T-cell (primary cell): ENCODE measurements at places on chromosomes 1 and 21.

- DNase-seq = no peak
Measured at GRCh38 chr1:92538413-92539061, 51.8 kb upstream of the GFI1 start.

GRCh38 chr1:49163031-49163430 is 386.3 kb upstream of the BEND5 start:
- DNase-seq = no peak

DNA sequence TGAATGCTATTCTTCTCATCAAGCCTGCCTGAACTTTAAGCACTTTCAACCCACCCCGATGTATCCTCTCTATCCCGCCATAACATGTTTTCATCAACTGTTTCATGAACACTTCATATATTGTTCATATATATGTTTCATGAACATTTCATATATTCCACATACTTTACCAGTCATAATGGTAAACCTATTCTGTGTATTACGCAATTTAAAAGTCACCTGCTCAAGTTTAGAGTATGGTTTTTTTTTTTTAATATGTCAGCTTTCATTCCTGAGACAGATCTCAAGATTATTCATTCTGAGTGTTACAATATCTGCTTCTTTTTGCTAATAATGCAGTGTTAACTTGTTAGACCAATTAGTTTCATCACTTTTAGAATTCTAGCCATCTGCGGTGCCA is 140.7 kb downstream of the SIPA1L2 start:
- DNase-seq = no peak

DNA sequence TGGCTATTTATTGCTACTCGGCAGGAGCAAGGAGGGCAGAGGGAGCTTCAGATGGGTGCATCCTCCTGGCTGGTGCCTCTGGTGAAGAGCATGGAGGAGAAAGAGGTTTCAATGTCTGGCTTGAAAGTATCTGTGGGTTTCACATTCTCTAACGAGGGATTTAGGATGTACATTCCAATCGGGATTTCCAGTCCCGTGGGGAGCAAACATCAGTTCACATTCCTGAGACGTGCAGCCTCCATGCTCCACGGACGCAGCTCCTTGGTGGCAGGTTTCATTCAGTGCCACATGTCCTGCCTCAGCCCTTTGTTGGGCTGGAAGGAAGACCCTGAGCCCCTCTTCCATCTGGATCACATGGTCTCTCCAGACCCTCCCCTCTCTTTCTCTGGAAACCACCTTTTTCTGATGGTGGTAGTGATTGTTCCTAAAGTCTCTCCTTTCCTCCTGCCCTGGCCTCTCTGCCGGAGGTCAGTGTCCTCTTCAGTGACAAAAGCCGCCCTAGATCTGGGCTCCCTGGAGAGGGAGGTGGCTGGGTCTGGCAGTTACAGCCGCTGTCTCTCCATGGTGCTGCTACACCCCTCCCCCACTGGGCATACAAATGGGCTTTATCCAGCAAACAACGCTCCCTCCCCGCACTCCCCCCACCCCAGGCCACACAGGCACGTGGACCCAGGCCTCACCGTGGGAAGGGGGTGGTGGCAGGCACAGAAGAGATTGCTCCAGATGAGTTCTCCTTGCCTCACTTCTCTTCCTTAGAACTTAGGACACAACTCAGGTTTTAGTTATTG is 826 bp upstream of the CA14 start:
- no peak for DNase-seq

DNA sequence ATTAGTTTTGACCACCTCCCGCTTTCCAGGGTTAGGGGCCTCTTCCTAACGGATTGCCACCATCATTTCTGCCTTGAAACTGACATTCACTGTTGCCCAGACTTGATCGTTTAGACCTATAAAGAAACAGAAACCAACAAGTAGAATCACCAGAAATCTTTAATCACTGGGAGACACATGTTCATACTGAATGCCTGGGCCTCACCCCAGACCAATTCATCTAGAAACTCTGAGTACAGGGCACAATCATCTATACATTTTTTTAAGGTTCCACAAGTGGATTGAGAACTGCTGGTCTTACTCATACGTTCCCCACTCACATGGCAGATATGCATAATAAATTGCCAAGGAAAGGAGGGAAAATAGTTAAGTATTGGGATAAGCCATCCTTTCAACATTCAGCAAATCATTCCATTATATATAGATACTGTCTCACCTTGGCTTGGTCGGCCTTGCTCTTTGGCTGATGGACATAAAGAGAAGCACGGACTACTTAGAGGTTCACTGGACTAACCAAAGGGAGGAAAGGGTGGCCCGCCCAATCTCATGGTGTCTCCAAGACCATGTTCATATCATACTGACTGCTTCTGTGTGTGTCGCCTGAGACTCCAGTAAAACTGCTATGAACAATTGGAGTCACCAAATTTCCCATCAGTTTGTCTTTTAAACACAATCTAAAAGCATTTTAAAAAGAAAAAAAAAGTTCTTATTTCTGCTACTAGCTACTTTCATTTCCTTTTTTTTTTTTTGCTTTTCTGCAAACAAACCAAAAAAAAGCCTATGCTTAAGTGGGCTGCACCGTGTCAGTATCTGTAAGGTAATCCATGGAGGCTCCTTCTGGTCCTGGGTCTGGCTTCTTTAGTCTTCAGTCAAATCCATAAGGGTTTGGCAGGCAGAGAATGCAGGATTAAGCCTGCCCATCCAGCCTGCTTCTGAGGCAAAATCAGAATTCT is 9.4 kb upstream of the TARBP1 start:
- DNase-seq = no peak

- no peak for DNase-seq
Measured at GRCh38 chr1:154756793-154757548, 113.1 kb downstream of the KCNN3 start.

DNA sequence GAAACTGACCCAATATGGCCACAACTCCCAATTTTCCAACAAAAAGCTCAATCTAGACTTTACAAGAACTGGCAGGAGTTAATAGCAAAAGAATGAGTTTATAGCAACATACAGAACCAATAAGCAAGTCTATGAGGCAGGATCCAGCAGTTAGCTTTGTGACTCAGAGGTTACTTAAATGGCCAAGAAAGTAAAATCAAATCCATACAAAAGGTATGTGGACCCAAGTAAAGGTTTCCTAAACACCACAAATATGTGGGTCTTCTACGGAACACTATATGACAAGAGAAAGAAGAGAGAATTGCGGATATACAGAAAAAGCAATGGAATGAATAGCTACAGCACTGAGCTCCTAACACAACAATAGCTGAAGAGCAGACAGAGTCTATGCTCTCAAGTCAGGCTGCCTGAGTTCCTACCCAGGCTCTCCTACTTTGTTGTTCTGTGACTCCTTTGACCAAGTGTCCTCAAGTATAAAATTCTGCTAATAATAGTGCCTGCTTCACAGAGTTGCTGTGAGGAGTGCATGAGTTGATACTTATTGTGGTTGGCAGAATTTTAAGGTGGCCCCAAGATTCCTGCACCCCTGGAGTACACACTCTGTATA is 204.3 kb downstream of the SMYD3 start:
- DNase-seq = no peak

DNA sequence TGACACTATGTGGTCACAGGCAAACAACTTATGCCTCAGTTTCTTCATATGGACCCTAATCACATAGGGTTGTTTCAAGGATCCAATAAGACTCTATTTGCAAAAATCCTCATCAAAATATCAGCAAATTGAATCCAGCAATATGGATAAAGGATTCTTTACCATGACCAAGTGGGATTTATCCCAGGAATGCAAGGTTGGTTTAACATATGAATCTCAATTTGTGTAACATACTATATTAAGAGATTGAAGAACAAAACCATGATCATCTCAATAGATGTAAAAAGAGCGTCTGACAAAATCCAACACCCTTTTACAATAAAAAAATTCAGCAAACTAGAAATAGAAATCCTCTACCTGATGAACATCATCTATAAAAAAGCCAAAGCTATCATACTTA is 23.9 kb downstream of the ARHGEF11 start:
- no peak for DNase-seq

DNA sequence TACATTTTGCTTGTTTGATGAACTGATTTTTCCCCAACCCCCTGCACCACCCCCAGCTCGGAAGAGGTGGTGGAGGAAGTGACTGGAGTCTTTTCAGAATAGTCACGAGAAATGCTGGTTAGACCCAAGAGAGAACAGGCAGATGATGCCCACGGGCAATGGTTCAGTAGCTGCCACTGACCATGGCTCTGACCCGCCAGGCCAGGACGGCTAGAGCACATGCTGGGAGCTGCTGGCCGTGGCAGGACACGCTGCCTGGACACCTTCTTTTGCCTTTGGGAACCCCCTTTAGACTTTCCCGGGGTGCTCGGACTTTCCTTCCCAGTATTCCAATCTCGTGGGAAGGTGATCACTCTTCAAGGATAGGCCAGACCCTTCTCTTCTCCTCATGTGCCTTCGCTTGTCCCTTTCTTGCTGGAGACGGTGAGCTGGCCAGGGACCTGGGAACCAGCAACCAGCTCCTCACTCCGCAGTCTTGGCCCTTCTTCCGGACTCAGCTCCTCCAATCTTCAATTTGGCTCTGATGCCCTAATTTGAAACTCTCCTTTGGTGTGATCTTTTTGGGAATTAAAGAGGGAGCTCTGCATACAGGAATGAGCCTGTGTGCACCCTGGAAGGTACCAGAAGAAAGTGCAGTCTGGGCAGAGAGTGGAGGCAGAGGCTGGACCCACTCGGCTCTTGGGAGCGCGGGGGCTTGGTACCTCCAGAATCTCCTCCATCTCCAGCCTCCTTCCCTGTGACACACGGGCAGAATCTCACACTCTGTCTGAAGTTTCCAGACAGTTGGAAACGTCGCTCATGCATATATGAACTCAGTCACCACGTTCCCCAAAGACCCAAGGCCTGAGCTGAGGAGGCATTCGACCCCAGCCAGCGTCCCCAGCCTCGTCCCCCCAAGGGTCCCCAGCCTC is 4.0 kb upstream of the PDE9A start:
- DNase-seq = no peak

DNA sequence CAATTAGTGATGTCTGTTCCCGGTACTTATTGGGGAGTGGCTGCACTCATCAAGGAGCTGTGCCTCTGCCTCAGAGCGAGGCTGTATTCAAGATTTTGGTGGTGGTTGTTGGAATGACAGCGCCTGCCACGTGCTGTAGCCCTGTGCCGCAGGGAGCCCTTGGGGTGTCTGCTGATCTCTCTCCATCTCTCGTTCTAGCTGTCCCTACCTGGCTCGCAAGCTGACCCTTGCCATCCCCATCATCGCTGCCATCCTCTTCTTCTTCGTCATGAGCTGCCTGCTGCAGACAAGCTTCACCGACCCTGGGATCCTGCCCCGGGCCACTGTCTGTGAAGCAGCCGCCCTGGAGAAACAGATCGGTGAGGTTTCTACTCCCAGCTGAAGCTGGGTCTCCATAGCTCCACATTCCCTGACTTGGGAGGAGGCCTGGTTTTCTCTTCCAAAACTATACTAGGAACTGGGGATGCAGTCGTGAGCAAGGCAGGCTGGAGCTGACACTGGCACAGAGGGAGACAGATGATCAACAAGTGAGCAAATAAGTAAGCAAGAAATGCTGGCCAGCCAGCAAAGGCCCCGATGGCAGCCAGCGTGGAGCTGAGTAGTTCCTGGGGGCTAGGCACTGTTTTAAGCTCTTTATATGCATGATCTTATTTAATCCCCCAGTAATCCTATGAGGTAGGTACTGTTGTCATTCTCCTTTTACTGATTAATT is 5.9 kb downstream of the ZDHHC18 start:
- no peak for DNase-seq

DNA sequence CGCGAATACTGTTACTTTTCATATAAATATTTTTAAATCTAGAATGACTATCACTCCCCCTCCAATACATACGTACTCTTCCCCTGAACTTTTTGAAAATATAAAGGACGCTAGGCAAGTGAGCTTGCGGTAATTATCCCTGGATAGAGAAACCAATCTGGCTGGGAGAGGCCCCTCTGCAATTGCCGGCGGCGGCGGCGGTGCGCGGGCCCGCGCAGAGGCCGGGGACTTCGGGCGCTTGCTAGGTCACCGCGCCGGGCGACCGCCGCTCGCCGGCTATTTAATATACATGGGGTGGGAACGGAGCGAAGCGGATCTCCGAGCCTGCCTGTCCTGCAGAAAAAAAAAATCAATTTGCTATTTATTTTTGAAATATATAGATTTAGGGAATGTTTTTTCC is 416.3 kb upstream of the ESRRG start:
- DNase-seq = no peak

DNA sequence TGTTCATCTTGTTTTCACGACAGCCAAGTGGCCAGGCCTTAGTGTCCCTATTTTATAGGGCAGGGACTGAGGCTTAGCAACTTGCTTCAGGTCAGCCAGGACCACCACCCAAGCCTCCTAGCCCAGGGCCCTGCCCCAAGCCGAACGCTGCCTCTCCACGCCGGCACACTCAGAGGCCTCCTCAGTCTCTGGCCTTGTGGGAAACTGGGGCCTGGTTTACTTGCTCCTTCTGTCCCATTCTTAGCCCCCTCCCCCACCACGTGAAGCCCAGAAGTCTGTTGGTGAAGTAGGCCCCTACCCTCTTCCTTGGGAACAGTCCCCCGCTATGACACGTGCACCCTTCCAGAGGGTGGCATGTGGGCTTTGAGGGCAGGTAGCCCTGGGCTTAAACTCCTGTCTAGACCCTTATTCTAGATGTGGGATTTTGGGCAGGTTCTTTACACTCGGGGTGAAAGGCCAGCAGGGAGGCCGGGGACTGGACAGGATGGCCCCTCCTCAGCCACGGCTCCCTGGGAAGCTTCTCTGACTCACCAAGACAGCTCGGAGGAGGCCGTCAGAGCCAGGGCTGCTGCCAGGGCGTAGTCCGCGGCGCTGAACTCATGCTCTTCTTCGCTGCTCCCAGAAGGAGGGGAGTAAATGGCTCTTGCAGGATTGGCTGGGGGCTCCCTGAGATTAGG is 4.3 kb downstream of the MYOM3 start:
- DNase-seq = no peak

- DNase-seq = no peak
Measured at GRCh38 chr1:90746857-90747256, 29.8 kb upstream of the BARHL2 start.

- no peak for DNase-seq
Measured at GRCh38 chr1:160863774-160864131, 1.1 kb upstream of the CD244 start.

DNA sequence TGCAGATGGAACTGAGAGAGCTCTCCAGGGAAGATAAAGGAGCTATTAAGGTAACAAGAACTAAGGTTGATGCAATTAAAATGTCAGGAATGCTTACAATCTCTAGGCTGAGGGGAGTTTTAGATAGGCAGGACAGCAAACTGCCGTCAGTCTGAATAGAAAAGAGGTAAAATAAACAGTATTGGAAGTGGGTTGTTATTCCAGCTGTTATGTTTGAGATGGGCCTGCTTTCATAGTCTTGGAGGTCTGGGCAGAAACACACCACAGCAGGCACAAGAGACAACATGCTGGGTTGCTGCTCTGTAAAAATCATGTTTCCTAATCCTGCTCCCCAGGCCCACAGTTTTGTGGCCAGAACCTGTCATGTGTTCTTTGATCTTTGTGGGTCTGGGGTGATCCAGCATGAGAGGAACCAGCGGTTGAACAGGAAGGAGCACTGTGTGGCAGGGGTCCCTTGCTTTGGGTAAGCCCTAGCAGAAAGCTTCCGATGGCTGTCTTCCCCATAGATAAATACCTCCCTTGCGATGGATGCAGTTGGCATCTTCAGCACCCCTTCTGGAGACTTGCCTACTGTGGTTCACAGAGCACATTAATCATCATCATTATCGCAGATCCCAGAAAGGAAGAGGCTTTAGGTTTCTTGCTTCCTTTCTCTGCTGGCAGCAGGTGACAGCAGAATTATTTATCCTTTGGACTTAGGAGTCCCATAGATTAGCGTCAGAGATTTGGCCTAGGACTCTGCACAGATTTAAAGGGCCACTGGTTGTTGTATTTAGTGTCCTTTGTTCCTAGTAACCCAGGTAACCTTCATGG is 97.1 kb downstream of the AK5 start:
- no peak for DNase-seq

GRCh38 chr1:240575981-240576662 is 35.8 kb downstream of the GREM2 start:
- DNase-seq = peak; percentile 40
